ENCODE measurements at places on chromosomes 6 and 20.

- no peak for DNase-seq
Measured at GRCh38 chr6:140671926-140672325, 1297.5 kb upstream of the CITED2 start.

DNA sequence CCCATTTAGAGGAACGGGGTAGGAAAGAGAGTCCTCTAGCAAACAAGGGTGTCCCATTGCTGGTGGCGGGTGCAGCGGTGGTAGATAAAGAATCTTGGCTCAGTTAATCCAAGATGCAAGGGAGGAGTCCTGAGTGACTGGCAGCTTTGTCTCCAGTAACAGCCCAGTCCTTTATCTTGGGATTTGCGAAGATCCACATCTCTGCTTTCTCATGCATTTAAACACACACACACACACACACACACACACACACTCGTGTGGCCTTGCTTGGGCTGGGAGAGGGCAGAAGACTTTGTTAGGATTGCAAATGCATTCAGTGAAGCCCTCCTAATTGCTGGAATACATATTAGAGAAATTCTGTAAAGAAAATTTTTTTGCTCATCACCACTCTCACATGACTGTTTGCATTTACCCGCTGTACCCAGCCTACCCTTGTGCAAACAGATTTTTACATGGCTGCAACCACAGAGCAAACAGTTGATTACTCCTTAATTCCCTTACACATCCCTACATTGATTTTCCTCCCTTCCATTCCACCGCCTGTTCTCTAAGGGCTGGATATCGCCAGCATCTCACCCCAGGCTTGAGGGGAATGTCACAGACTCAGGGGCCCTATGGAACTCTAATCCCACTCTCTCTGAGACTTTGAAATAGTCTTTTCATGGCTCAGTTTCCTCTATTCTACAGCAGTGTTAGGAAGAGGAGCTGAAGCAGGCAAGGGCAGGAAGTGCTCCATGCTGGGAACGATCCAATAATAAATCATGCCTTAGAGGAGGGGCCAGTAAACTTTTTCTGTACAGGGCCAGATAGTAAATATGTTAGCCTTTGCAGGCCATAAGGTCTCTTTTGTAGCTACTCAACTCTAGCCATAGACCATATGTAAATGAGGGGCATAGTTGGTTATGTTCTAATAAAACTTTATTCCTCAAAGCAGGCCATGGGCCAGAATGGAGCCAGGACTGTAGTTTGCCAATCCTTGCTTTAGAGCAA is 3.5 kb downstream of the C6orf132 start:
- DNase-seq: no peak

GRCh38 chr20:17380801-17381200 is 150.4 kb downstream of the BFSP1 start:
- no peak for DNase-seq

DNA sequence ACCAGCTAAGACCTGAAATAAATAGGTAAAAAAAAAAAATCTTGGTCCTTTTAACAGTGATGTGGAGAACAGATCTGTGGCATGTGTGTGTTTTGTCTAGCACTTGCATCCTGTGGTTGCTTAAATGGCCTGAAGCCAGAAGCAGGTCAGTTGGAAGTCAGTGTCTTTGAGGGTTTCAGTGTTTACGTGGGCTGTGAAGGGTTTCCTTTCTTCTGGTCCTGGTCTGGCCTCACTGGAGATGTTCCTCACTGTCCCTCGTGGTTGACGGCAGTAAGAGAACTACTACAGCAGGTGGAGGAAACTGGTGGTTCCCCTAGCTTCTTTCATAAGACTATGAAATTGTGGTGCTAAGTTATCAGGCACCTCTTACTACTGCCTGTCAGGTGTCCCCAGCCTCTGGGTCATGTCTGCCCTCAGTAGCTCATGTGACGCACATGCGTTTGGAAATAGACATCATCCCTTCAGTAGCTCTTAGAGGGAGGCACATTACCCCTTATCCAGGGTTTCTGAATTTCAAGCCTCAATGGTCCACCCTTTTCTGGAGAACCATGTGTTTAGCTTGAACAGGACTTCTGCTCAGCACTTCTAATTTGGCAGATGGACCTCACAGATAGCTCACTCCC is 59.4 kb upstream of the SCP2D1 start:
- DNase-seq: no peak

GRCh38 chr20:34876406-34877282 is at the start of gene ACSS2:
TSS of gene ACSS2 (plus strand) at chr20:34876612. CDS start at chr20:34876646, 34 bp downstream.
- DNase-seq: peak; percentile 97

- DNase-seq: peak; percentile 71
Measured at GRCh38 chr6:32462609-32463008, 22.9 kb downstream of the HLA-DRA start.

DNA sequence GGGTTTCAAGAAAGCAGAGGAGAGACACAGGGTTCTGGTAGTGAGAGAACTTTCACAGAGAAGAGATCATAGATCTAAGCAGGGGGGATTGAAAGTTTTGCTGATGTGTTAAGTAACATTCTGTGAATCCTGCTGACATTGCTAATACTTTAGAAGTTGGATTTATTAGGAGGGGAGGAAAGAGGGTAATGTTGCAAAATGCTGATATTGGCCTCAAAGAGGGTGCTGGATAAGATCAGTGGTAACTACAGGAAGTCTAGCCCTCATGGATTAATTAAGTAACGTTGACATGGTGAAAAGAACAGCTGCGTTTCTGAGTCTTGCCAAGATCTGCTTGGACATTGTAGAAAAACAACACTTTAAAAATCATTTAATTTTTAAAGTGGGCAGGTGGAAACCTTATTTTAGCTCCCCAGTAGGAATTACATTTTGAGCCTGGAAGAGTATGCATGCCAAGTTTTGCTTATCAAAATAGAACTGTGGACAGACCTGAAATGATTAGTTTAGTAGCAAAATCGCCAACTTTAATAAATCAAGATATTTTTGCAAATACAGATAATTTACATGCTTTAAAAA is 606.0 kb upstream of the HTR1E start:
- no peak for DNase-seq

DNA sequence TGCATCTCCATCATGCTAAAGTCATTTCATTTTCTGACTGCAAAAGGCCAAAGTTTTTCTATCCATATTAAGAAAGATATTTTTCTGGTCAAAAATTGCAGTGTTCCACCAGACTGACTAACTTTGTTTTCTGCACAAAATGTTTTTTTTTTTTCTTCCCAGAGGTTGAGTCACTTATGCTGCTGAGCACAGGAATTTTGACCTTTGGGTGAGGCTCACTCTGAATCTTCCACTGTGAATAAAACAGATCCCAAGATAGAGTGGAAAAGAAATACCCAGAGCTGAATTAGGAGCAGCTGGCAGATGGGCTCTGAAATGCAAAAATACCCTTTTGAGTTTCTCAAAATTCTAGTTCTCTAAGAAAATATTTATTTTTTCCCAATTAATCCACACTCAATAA is 996.8 kb downstream of the KIF16B start:
- DNase-seq: no peak

DNA sequence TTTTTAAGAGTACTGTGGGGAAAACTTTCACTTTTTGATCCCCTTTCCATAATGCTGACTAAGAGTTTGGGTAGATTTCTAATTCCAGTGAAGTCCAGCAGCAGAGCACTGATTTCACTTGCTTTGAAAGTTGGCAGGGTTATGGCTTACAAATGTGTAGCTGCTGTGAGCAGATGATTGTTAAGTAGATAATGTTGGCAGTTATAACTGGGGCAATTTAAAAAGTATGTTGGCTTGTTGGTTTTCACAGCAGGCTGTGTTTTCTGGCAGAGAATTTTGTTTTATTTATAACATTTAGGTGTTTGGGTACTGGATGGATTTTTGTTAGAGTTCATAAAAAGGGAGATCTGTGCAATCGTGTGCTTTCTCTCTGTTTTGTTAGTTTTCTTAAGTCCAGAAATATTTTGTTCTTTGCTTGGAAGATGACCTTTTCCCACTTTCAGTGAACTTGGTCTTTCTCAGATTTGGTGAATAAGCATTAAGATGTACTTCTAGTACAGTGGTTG is 31.4 kb downstream of the AFDN start:
- DNase-seq: no peak

DNA sequence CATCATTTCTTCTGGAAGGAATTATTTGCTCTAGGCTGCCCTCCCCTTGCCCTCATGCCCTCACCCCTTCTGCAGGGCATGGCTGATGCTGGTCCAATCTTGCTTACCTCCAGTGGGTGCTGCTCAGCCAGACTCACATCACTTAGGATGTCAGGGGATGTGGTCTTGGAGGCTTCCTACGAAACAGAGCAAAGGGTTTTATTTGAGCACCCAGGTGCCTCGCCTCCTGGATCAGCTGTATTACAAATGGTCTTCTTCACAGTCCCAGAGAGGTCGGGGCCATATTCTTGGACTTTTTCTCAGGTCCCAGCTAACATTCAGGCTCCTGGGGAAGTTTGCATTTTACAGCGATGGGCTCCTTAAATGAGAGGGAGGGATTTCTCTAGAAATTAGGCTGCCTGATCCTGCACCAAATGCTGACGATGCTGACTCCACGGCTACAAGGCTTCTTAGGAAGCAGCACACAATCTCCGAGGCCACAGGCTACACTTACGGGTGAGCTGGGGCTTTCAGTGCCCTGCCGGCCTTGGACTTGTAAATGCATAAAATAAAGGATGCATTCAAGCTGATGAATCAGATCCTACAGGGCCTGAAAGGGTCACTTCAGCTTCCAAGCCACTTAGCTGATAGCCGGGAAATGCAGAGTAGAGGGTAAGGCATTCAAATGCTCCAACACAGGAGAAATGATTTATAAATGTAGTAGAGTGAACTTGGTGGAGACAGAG is 159.8 kb upstream of the ECI2 start:
- DNase-seq: no peak

- DNase-seq: no peak
Measured at GRCh38 chr20:14612391-14612790, 275.0 kb upstream of the FLRT3 start.

GRCh38 chr6:159952289-159953005 is 16.4 kb upstream of the IGF2R start:
- no peak for DNase-seq

DNA sequence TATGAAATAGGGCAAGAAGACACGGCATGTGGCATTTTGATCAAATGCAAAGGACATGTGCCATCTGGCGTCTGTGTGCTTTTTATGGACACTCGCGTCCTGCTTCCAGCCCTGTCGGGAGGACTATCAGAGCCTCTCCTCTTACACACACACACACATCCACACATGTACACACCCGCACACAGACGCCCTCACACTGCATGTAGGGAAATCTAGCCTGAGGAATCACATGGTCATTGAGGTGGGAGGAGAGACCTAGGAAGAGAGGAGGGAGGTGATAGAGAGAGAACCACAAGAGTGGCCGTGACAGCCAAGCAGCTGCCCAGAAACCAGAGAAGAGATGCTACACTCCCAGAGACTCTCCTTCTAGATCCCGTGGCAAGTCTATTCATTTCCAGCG is 105.9 kb upstream of the CDYL start:
- no peak for DNase-seq

- no peak for DNase-seq
Measured at GRCh38 chr6:148461986-148462577, 119.4 kb downstream of the SASH1 start.

DNA sequence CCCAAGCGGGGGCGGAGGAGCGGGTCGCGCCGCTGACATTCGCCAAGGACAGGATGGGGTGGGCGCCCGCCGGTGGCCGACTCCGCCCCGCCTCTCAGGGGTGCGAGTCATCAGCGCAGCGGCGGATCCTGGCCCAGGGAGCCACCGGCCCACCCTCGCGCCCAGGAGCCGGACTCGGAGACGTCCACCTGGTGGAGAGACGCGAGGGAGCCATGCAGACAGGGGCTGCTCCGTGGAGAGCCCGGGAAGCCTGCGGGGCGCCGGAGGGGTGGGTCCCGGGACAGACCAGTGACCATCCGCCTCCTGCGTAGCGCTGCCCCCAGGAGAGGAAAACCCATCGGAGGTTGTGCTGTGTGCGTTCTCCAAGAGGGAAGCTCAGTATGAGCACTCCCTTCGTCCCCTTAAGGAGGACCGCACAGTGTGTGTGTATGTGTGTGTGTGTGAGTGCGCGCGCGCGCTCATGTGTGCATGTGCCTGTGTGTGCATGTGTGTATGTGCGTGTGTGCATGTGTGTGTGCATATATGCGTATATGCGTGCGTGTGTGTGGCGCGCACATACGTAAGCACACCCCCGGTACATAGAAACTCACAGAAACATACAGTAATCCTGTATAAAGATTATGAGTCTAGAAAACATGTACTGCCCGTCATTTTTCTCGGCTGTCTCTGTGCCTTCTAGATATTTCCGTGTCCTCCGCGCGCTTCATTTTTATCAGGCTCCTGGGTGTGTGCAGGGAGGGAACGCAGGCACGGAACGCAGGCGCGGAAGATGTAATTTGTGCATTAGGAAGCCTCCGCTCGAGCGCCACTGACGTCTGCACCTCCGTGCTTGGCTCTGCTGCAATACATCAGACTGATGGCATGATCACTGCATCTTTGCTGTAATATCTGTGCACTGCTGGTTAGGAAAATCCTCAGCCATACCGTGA is 158.9 kb downstream of the TBXT start:
- DNase-seq: no peak

DNA sequence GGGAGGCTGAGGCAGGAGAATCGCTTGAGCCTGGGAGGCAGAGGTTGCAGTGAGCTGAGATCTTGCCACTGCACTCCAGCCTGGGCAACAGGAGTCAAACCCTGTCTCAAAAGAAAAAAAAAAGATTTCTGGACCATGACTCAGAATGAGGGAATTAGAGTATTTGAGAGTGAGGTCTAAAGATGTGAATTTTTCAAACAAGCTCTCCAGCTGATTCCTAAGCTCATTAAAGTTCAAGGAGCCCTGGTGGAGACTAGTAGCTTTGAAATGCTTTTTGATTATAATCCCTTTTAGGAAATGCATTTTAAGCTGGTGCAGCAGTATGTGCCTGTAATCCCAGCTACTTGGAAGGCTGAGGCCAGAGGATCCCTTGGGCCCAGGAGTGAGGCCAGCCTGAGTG is 21.8 kb upstream of the SRF start:
- DNase-seq: no peak

DNA sequence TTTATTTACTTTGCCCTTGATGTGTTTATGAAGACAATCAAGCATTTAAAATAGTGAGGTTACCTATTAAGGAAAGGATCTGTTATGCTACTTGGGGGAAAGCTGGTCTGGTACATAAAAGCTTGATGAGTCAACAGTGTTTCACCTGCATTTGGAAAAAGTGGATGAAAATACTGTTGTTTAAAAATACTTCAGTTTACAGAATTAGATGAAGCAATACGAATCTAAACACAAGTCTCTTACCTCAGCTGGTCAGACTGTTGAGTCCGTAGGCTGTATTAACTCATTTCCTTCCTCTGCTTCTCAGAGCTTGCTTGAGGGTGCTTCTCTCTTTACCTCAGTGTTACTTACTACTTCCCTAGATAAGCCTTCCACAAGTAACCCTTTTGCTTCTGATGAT is 36.1 kb downstream of the NKX2-4 start:
- DNase-seq: no peak

DNA sequence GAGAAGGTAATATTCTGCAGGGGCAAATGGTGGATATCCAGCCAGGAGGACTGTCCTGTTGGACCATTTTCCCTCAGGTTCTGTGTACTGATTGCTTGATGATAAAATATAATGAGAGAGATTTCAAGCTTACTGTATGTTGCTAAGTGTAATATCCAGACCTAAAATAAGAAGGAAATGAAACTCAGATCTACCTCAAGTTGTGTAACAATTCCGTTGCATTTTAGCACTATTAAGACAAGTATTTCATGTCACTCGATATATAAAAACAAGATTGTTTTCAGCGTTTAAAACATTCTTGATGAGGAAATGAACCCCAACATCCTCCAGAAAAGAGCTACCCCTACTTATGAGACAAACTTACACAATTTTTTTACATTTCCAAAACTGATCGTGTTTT is 57.2 kb downstream of the RGS17 start:
- DNase-seq: no peak

GRCh38 chr20:59771506-59772372 is 161.7 kb downstream of the SYCP2 start:
- DNase-seq: no peak

- DNase-seq: no peak
Measured at GRCh38 chr6:130514712-130515111, 148.9 kb downstream of the TMEM200A start.
